Vagina (tissue), 2 donors: ENCODE measurements at places on chromosomes 4 and X.

DNA sequence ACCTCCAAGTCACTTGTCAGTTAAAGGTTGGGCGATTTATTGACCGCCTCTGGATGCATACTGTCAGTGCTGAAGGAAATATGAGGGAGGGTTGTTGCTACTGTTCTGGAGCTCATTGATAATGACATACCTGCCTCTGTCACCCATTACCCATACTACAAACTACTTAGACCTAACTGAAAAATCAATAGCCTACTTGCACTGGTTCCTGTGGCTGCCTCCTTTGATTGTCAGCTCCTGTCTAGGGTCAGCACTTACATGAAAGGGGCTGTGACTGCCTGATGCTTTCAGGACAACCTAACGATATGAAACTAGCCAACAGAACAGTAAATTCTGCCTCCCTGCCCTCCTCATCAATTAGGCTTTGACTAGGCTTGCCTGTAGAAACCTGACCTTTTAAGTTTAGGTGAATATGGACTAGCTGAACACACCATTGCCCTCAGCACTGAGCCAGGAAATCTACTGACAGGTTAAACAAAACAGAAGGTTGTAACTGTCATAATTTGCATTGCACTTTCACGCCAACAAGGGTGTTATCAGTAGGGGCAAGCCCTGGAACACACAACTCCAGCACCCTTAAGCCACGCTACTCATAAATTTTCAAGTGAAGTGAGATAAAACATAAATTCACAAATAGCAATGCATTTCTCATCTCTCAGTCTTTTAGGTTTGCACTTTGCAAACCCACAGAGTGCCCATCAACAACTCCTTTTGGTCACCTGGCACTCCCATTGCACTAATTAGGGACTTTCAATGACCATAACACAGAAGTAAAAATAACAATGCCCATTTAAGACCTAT is 9.0 kb upstream of the MAB21L2 start:
- DNase-seq, result no peak

DNA sequence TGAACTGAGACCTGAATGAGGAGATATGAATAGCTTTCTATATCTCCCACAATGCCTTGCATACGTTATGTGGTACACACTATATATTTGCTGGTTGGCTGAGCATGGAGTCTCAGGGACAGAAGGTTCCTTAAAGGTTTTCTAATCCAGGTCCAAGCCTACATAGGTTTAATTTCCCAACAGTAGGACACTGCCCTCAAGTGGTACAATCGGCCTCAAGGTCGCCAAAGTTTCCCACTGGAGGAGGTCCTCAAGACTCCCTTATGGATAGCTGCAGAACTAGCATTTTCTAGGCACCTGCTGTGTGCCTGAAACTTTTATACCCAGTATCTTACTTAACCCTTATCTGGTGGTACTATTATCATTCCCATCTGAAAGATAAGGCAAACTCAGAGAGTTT is 21.0 kb upstream of the EFNB1 start:
- DNase-seq, result no peak

- no peak for DNase-seq
These were observed at the start of gene HTATSF1 for GRCh38 chrX:136497556-136498052. TSS of gene HTATSF1 (plus strand) at chrX:136497592. CDS start at chrX:136497685, 93 bp downstream.

- no peak for DNase-seq
These were observed 116.6 kb downstream of the PAPSS1 start for GRCh38 chr4:107603430-107603829.

GRCh38 chrX:11363069-11363594 is 69.9 kb downstream of the AMELX start:
- DNase-seq, result no peak

DNA sequence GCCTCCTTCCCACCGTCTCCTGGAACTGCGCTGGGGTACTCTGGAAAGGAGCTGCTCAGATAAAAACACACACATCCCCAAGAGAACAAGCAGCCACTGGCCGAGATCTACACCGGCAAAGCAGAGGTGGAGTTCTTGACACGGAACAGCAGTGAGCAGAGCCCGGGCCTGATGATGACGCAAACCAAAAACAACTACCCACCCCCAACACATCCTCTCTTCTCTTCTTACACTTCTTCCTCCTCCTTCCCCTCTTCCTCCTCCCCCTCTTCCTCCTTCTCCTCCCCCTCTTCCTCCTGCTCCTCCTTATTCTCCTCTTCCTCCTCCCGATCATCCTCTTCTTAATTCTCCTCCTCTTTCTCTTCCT is 4.6 kb downstream of the PNMA5 start:
- no peak for DNase-seq

GRCh38 chr4:172726001-172726423 is 442.6 kb upstream of the GALNT7 start:
- DNase-seq, result no peak

DNA sequence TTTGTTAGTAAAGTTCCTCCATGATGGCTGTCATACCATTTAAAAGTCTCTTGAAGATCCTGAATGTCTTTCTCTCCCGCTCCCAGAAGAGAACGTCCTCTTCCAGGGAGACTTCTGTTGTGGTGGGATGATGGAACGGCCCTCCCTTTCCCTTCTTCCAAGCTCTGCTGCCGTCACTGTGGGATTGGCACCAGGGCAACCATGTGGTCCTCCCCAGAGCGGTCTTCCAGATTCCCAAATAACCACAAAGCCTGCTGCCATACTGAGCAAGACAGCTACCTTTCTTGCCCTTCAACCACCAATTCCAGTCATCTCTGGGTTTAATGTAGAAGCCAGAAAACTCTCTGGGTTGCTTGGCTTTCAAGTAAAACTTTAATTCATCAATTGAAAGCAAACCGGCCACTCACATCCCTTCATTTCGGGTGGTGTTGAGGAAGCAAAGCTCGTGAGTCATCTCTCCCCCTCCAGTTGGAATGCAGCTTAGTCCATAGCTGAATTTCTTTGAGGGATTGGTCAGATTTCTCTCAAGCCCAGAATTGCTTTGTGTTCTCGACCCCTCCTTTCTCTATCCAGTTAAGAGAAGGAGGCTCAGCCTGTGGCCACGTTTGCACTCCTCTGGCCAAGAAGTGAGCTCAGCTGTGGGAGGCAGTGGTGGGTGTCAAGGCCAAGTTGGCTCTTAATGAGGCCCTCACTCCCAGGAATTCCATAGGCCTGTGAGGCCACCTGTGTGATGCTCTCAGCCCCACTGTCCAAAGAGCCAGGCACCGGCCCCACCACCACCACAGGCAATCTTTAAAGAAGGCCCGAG is 36.9 kb downstream of the FHDC1 start:
- DNase-seq, result peak; percentile 52

DNA sequence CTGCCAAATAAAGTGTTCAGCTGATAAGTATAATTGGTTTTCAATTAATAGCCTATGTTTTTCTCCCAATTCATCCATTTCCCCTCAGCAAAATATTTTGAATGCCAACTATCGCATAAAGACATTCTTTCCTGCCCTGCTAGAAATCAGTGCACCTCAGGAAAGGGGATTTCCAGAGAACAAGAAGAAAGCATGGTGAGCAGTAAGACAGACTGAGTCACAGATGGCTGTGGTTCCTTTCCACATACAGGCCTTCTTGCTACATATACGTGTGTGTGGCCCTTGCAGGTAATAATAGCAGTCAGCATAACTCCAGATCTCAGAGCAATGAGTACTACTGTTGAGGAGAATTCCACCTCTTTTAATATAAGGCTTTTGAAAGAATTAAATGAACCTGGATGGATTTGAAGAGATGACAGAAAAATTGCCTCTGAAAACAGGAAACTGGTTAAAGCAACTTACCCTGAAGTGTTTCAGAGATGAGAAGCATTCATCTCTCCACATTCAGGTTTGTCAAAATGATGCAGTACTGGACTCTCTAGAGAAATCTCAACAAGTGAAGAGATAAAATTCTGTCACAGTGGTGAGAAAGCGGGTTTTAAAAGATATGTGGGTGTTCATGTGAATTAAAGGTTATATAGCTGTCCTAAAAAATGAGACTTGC is 13.6 kb downstream of the GASK1B start:
- DNase-seq, result no peak

DNA sequence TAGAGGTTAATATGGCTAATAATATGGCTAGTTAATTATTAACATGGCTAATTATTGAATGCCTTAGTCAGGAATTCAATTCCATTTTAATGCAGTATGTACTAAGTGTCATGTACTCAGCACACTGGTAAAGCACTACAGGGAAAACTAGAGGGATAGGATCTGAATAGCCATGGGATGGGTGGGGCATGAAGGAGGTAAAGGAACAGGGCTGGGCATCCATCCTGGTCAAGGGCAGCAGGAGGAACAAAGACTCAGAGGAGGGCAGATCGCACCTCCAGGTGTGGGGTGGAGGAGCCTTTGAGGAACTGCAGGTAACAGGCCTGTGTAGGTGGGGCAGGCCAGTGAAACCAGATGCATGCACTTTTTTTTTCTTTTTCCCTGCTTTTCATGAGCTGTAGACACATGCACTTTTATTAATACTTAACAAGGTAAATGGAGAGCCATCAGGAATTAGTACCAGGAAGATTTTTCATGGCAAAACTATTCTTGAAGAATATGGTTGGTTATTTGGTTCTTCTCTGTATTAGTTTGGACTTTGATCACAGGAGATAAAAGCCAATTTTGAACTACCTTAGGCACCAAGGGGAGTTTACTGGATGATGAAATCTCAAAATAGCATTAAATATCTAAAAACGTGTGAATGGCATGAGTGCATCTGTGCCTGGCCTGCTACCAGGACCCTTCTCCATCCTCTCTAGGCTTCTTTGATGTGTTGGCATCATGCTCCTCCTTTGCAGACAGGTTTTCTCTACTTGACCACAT is 88.3 kb downstream of the CC2D2A start:
- DNase-seq, result no peak

DNA sequence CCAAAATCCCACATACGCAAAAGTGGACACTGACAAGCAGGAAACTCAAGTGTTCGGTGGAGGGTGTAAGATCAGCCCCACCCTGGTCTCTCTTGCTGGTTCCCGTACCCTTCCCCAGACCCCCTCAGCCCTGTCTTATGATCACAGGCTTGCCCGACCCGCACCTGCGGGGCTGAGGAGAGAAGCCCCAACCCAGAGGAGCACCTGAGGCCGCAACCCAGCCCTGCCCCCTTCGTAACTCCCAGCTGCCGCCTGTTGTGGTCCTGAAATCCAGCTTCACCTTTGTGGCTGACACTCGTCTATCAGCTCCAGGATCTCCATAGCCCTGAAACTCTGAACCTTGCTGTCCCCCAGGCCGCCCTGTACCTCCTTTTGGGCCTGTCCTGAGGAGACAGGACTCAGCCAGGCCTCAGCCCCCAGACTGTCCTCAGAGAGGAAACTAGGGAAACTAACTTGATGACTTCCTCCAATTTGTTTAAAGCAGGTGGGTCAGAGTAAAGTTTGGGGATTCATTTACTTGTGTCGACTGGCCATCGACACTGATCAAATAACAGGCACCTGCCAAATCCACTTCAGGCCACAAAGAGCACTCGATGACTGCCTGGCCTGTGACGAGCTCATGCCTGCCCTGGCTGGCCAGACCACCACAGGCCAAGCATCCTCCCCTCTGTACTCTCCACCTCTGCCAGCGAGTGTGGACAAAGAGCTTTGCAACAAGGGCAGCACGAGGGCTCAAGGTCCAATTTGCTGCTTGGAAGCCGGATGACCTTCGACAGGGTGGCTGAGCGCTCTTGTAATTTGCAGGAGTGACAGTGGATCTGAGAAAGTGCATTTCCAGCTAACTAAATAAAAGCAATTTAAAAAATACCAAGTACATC is 19.3 kb downstream of the DCTD start:
- no peak for DNase-seq

DNA sequence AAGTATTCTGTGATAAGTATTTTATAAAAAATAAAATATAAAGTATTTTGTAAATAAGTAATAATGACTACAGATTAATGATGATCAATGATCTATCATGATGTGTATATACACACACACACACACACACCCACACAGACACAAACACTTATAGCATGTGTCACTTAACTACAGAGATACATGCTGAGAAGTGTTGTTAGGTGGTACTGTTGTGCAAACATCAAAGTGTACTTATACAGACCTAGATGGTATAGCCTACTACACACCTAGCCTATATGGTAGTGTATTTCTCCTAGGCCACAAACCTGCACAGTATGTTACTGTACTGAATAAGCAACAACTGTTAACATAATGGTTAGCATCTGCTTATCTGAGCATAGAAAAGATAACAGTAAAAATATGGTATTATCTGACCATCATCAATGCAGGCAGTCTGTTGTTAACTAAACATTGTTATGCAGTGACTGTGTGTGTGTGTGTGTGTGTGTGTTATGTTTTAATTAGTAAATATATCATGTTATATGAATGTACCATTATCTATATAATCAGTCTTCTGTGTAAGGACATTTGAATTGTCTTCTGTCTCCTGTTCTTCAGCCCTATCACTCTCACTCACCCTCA is 138.2 kb downstream of the CAMK2D start:
- DNase-seq, result no peak

DNA sequence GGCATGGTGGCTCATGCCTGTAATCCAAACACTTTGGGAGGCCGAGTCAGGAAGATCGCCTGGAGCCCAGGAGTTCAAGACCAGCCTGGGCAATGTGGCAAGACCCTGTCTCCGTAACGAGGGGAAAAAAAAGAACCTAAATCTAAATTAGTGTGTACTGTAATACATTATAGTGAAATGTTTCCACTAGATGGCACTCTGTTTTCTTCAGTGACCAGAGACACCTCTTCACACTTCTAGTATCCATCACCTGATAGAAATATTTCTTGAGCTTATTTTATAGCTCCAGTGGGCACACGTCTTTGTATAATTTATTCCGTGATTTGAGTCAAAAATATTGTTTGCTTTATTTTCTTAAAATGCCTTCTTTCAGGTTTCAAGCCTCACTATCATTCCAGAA is 600.9 kb upstream of the DIPK2B start:
- no peak for DNase-seq

DNA sequence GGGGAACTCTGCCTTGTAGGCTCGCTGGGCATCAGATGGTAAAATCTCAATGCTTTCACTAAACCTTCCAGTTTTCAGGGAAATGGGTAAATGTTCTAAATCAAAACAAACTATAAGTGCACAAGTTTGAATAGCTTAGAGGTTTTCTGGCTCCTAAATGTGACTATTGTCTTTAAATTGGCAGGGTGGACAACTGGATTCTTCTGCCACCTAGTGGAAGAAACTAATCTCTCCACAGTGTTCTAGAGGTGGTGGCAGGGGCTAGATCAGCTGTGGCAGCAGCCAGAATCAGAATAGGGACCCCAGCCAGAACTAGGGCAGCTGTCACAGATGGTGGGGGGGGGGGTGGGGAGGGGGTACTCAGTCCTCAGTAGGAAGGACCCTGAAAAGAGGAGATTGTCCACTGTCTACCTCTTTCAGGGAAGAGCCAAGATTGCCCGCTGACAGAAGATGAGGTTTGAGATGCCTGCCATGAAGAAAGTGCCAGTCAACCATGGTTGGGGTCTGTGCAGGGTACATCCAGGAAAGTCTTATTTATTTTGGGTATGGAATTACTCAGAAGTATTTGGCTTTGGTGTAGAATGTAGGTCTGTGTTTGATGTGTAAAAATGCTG is 201.4 kb downstream of the CCNG2 start:
- no peak for DNase-seq

- DNase-seq, result no peak
These were observed 20.2 kb downstream of the GYG2 start for GRCh38 chrX:2848871-2849301.

DNA sequence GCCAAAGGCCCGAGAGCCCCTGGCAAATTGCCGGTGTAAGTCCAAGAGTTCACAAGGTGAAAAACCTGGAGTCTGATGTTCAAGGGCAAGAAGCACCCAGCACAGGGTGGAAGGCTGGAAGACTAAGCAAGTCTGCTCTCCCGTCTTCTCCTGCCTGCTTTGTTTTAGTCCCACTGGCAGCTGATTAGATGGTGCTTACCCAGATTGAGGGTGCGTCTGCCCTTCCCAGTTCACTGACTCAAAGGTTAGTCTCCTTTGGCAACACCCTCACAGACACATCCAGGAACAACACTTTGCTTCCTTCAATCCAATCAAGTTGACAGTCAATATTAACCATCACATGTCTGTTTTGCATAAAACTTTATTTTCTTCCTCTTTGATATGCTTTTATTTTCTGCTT is 157.4 kb downstream of the HS3ST1 start:
- no peak for DNase-seq
